ENCODE measurements at places on chromosomes 16 and 17.
A peak's percentile ranks its signal among the peaks of the same experiment; 100 is the strongest.

- DNase-seq = peak; percentile 83
Measured at GRCh38 chr17:59845595-59846393, 46.9 kb downstream of the TUBD1 start.

GRCh38 chr17:71168053-71168741 is 952.6 kb upstream of the SOX9 start:
- DNase-seq = no peak

DNA sequence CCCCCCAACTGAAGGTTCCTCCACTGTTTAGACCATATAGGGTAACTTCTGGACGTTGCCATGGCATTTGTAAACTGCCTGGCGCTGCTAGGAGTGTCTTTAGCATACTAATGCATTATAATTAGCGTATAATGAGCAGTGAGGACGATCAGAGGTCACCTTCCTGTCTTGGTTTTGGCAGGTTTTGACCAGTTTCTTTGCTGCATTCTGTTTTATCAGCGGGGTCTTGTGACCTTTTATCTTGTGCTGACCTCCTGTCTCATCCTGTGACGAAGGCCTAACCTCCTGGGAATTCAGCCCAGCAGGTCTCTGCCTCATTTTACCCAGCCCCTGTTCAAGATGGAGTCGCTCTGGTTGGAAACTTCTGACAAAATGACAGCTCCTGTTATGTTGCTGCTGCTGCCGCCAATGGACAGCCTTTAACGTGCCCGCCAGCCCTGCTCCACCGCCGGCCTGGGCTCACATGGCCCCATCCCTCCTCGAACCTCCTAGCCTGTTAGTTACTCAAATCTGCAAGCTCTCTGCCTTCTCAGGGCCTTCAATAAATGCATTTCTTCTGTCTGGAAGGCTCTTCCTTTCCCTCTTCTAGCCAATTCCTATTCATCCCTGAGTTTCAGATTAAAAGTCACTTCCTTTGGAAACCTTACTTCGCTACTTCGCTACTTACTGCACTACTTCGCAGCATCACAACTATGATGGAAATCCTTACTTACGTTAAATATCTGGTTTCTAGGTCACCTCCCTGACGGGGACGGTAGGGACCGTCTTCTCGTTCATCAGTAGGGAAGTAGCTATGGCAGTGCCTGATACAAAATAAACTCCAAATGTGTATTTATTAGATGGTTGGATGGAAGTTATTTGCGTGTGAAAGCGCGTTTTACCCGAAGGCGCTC is 640 bp upstream of the NAGLU start:
- DNase-seq = no peak

DNA sequence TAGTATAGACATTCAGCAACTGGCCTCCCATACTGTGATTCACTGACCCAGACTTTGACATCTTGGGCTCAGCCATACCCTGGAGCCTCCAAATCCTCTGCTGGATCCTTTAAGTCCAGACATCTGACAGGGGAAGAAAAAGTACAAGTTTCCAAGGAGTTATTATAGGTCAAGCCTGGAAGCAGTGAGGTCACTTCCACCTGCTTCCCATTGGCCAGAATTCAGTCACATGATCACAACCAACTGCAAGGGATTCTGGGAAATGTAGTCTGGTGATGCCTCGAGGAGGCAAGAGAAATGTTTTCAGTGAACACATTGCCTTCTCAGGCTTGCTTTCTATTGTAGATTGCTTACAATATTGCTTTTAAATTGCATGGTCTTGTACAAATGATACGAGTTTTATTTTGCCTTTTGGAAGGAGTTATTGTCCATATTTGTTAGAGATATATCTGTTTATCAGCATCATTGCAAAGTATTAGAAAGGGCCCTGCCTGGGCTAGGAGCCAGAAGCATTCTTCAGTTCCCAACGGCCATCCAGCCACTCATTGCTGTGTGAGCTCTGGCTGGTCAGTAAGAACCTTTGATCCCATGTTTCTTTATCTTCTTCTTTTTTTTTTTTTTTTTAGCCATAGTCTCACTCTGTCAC is 696.9 kb downstream of the WWOX start:
- DNase-seq = peak; percentile 19

DNA sequence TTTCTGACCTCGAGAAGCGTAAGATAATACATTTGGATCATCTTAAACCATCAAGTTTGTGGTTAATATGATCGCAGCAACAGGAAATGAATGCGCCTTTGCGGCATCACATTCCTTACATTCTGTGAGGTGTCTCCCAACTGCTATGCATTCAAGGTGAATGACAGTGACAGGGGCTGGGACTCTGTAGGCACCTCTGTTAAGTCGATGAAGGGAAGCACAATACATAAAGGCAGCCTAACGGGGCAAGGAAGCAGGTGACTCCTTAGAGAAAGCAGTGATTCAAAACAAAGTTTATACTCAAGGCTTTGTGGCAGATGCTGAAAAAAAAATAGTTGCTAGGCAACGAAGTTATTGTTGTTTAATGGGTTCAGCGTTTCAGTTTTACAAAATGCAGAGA is 21.6 kb upstream of the EVPL start:
- DNase-seq = no peak

DNA sequence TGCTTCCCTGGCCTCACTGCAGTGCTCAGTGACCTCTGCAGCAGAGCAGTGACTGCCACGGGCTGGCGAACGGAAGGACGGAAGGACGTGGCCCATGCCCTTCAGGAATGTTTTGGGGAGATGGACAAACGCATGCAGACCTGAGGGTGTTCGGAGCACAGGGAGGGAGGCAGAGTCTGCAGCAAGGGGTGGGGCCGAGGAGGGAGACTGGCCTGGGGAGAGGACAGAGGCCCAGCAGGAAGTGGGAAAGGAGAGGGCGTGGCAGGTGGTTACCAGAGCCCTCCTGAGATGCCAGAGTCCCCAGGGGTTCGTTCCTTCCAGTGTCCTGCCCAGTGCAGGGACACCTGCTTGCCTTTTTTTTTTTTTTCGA is 21.9 kb downstream of the ADORA2B start:
- DNase-seq = peak; percentile 47

GRCh38 chr16:72443809-72444208 is 271.9 kb upstream of the PMFBP1 start:
- DNase-seq = no peak

- DNase-seq = no peak
Measured at GRCh38 chr16:59993101-59993500, 1259.0 kb upstream of the GOT2 start.

GRCh38 chr16:53998966-53999522 is 287.5 kb downstream of the IRX3 start:
- no peak for DNase-seq

DNA sequence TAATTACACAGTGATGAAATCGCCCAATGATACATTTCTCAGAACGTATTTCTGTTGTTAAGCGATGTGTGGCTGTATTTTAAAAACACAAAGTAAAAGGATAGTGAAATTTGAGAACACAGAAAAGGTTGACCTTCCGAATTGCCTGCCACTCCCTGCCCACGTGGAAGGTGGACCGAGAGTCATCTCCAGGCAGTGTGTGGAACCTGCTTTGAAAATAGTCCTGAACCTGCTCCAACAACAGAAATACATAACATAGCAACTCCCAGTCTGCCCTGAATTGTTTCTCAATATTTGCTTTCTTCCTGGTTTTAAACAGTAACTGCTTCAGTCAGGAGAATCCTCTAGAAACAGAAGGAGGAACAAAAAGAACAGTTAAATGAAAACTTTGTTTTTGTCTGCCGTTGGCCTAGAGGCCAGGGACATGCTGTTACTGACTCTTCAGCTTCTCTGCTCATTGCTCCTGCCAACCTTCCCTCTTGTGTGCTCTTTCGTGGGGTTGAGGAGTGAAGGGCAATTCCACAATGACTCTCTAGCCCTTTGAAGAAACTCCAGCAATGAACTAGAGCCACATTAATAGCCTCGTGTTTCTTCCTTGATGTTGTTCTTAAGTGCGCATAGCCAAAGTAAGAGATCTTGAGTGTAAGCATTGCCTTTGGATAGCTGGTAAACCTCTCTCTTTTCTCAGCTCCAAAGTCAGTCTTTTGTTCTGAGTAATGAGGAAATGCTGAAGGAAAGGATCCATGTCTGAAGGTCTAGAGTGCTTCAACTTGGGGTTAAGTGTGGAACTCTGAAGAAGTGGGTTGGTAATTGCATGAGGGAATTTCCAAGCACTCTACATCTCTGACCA is 452.5 kb upstream of the CCL2 start:
- no peak for DNase-seq

DNA sequence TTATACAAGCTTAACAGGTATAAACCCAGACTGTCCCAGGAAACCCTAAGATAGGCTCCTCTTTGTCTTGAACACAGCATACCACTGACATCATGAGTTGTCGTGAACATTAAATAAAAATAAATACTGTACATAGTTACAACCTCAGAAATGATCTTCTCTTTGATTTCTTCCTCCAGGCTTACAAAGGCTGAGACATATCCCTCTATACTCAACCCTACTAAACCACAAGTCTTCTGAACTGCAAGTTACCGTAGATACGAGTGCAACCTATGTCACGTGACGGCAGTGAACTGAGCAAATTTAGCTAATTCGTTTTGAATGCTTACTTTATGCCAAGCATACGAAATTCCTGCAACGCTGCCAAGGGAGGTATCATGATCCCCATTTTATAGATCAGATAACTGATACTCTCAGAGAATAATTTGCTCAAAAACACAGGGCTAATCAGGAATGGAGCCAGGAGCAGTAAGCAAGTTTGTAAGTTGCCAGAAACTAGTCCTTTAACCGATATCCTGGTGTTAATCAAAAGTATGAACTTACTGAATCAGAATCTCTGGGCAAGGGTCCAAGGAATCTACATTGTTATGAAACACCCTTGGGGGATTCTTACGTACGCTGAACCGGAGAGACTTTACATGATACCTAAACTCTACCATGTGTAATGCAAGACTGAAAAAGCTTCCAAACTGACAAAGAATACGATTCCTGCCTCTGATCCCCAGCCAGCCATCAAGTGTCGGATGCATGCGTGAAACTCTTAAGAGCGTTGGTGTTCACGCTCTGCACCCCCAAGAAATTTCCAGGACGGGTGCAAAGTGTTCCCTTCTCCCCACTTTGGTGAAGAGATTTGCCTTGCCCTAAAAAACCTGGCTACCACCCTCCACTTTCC is 106.2 kb downstream of the XYLT1 start:
- DNase-seq = no peak

DNA sequence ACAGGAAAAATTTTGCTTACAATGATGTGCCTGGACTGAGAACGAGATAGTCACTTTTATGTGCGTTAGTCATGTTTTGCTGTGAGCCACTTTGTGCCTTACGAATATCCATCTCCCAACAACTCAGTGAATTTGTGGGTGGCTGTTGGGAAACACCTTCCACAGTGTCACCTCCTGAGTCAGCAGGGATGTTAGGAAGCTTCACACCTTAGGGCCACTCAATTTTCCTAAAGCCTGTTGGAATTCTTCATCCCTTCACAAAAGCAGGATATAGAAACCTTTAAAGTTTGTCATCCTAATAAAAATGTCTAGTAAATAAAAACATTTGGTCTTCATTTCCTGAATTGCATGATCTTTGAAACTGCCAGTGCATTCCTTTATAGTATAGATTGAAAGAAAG is 4.3 kb upstream of the KRTAP3-1 start:
- DNase-seq = no peak

- no peak for DNase-seq
Measured at GRCh38 chr17:50889528-50890118, 23.5 kb upstream of the TOB1 start.

DNA sequence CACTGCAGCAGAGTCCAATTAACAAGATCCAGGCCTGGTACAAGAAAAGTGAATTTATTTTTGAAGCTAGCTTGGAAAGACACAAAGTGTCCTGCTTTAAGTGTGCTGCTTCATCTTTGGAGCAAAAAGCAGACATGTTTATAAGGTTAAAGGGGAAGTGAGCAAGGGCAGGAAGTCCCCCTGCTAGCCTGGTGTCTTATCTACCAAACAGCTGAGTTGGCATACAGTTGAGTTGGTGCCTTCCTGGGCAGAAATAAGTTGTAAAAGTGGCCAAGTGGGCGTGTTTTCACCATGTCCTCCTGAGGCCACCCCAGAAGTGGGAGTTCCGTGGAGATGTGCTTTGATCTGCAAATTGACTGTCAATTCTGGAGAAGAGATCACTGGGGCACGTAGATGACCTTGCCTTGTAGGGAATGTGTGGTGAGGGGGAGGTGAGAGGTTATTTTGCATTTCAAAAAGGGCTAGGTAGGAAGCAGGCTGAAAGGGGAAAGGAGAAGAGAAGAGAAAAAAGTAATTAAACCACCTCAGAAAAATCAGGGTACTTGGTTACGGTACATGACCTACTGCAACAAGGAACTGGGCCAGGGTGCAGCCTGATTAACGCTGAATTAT is 38.3 kb upstream of the HSBP1 start:
- no peak for DNase-seq

- DNase-seq = peak; percentile 96
Measured at GRCh38 chr17:17710728-17711541, 29.7 kb downstream of the RAI1 start.

GRCh38 chr17:78359321-78359996 is 418 bp downstream of the SOCS3 start:
- DNase-seq = no peak

GRCh38 chr16:4814542-4815173 is 12.2 kb upstream of the ROGDI start:
- no peak for DNase-seq

- DNase-seq = peak; percentile 58
Measured at GRCh38 chr17:43468691-43469139, 15.1 kb upstream of the DHX8 start.

DNA sequence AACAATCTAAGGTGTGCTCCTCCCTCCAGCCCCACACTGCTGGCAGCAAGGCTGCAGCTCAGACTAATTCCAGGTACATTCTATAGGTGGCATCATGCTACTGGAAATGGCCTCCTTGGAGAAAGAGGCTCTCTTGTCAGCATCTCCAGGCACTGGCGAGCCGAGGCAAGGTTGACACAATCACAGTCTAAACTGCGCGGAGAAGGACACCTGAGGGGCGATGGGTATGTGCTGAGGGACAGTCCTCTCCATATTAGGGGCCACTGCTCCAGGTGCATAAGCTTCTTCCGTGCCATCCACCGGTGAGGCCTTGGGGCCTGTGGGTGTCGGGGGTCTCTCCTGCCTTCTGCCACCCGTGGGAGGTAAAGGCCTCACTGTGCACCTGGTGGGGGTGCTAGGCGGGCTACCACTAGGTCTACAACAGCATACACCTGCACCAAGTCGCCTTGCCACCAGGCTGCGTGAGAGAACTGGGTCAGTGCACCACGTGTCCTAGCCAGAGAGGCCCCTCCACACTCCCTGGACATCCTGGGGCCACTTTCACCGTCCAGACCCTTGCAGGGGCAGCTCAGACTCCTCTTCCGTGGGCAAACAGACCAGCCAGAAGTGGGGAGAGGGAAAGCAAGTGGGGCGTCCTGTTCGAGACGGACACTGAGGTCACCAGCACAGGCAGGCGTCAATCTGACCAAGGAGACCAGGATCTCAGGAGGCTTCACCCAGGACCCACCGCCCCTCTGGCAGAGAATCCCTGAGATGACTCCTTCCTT is 12.1 kb upstream of the CBX8 start:
- peak; percentile 71 for DNase-seq

DNA sequence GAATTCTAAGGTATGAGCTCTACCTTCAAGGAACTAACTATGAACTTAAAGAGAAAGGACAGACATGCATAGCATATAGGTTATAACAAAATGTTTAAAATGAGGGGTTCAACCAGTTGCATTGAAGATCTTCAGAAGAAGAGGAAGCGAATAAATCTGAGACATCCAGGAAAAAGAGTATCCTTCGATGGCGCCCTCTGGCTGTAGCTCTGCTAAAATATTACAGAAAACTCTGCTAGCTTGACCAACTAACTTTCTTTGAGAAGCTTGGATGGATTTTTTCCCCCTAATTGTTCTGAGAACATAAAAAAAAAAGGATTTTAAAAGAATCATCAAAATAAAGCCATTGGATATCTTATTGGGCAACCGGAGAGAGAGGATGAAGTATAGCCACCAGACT is 659.9 kb upstream of the SOX9 start:
- DNase-seq = peak; percentile 53

GRCh38 chr17:79529661-79530081 is 81.2 kb downstream of the RBFOX3 start:
- no peak for DNase-seq
